ENCODE measurements at places on chromosomes 16 and 17. TPM values are rescaled to one million over a fixed set of nuclear protein-coding genes. Genes with fewer than 3 reads are reported as not detected.

TNRC6C gene
- total RNA-seq = 11.6 TPM

CCL3 gene
- total RNA-seq = 1.6 TPM

FBF1 gene
- total RNA-seq = 25.9 TPM

TP53TG3D gene
- total RNA-seq = 1.6 TPM

SLC6A2 gene
- 0.27 TPM for total RNA-seq

CDYL2 gene
- total RNA-seq = 13.5 TPM

ABAT gene
- total RNA-seq = 7.5 TPM

DPEP1 gene
- total RNA-seq = under 0.01 TPM

PITPNM3 gene
- total RNA-seq = 0.54 TPM

FKBP10 gene
- total RNA-seq = 6.5 TPM

CES5A gene
- not detected for total RNA-seq

Measured in hematopoietic multipotent progenitor cell (in vitro differentiated cells).